ENCODE measurements at places on chromosomes 16 and 17.

- DNase-seq = no peak
These were observed 153.4 kb downstream of the ZFHX3 start for GRCh38 chr16:72894293-72895151.

GRCh38 chr17:33079201-33079600 lies 87.6 kb downstream of the SPACA3 start:
- no peak for DNase-seq

DNA sequence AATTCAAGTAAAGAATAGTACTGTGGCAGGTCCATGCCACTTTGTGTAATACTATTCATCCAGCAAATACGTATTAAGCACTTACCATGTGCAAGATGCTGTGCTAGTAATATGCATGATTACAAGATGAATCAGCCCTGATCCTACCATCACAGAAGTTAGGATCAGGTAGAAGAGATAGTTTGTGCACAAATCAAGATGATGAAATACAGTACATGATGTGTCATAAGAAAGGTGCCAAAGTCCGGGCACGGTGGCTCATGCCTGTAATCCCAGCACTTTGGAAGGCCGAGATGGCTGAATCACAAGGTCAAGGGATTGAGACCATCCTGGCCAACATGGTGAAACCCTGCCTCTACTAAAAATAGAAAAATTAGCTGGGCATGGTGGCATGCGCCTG lies 10.9 kb downstream of the COG4 start:
- DNase-seq = no peak

GRCh38 chr17:73744411-73744810 lies 100.2 kb upstream of the SDK2 start:
- no peak for DNase-seq

- no peak for DNase-seq
These were observed 970.5 kb upstream of the EEF2KMT start for GRCh38 chr16:6068063-6068462.

DNA sequence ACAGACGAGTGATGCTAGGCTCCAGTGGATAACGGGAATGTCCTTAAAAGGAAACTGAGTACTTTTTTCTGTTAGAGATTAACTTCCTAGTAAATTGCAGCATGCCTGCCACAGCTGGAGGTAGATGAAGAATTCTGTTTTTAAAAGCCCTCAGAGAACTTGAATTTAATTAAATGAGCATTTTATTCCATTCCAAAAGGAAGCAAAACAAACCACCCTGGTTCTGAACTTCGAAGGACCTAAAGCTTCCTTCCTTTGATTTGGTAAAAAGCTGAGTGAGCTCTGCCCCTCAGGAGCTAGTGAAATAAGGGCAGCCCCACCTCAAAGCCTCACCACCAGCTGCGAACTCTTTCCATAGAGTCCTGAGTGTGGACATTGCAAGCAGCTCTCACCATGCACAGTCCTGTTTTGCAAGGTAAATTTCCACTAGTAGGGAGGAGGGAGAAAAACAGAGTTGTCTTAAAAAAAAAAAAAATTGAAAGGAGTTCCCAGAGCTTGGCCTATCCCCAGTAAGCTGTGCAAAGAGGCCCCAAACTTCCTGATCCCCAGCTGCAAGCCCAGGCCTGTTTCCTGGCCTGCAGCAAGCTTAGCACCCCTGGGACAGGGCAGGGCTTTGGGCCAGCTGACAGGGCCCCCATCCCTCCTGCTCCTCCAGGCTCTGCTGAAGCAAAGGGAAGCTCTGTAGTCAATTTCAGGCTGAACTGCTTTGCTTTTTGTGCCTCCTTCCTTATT lies 11.2 kb downstream of the CHD9NB start:
- DNase-seq = no peak

DNA sequence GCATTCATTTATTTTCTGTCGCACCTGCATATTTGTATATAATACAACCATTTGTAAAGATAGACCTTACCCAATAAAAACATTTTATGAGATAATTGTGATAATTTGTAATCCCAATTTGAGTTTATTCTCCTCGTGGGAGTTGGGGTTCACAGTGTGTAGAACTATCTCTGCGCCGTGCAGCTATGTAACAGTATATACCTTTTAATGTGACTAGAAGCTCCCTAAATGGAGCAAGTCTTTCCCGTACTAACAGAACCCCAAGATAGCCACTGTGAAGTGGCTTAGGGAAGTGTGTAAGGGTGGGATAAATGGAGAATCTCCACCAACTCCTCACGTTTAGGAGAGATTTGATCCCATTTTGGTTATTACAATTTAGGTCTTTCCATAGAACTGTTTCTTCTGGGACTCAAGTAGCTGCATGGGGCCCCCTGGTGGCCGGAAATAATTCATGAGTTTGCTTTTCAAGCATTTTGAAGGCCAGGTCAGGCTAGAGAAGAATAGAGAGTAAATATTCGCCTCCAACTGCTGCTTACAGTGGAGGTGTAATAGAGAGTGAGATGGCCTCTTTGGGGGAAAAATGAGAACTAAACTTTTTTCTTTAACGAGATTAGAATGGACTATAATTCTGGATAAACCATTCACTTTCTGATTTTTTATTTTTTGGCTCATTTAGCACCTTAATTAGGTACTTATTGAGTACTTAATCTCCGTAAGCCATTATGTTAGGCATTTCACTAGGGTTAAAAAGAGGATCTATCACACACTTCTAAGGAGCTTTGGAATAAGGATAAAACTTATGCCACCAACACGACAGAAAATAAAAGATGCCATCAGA lies 4.5 kb downstream of the TMEM100 start:
- no peak for DNase-seq

- no peak for DNase-seq
These were observed 39.8 kb upstream of the AKAP1 start for GRCh38 chr17:57044976-57045867.

DNA sequence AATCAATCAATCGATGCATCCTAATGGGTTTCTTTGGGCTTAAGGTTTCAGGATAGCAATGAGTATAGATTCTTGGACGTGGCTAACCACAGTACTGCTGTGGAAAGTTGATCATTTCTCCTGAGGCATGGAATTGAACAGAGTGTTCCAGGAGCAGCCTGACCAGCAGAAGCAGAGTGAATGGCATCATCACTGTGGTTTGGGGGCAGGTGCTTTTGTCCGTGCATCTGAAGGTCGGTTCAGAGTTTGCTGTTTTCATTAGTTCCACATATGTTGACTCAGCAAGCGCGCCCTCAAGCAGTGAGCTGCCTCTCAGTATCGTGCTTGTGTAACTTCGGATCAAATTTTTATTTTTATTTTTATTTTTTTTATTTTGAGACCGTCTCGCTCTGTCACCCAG lies 24.9 kb downstream of the KIAA0513 start:
- DNase-seq = no peak

DNA sequence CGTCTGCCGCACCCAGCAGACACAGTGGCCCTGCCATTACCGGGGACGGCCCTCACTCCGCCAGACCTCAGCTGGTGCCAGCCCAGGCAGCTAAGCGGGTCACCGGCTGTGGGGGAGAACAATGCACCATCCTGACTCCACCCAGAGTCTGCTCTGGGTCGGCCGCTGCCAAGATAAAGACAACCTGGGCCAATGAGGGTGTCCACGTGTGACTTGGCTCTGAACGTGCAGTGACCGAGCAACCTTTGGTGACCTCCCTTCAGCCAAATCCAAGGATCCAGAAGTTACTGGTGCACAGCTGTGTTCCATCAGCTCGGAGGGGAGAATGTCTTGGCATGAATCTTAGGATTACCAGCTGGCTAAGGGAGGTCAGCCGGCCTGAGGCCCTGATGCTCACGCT lies 155.9 kb downstream of the NTN1 start:
- no peak for DNase-seq

DNA sequence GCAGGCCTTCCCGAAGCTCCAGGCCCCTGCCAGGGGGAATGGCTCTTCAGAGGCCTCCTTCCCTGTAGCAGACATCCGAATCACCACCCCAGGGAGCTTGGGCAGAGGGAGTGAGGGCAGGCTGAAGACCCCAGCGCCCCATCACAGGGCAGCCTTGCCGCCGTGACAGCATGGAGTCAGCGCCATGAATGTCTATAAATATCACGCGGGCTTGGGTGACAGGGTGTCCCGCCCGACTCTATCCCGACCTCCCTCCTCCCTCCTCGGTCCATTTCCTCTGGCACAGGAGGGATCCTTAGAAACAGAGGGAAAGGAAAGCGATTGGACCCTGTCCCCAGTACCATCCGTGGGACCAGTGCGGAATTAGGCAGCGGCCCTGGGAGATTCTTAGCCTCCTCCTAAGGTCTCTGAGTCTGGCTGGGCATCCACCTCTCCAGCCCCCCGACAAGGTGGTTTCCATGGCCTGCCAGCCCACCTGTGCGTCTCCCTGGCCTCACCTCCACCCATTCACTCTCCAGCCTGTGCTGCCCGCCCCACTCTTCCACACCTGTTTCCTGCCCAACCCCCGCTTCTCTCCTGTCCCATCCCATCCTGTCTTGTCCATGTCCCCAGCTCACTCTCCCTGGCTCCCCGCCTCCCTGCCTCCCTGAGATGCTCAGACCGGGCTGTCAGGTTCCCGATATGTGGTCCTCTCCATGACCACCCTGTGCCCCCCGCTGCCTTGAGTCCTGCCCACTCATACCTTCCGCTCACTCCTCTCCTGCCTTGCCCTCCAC lies 5.1 kb downstream of the ATP2A1 start:
- no peak for DNase-seq

DNA sequence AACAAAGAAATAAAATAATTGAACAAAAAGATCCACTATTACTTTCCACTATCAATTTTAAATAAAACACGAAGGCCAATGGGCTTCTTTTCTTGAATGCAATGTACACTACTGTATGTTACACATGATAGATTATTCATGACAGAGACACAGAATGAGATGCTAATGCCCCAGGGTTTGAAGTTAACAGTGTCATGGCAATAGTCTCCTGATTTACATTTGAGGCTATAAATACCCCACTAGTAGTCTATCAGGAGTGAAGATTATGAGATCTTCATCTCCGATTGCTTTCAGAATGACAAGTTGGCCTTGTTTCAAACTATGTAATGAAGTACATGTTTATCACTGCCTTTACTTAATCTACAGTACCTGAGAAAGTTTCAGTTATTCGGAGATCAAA lies 84.4 kb downstream of the RPGRIP1L start:
- no peak for DNase-seq

DNA sequence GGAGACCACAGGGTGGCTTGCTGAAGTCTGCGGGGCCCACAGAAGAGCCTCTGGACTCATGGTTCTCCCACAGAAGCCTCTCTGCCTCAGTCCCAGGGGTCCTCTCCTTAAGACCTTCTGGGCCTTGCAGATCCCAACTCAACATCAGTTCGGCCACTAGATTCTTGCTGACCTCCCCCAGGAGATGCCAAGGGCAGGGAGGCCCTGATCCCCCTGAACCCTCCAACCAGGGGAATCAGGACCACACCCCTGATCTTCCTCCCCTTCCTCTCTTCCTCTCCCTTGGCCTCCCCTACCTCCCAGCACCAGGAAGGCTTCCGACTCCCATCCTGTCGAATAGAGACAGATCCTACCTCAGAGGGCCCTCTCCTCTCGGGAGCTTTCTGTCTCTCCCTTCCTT lies 53.4 kb downstream of the NOS2 start:
- no peak for DNase-seq

- DNase-seq = no peak
These were observed 10.2 kb downstream of the KATNB1 start for GRCh38 chr16:57745768-57746167.

GRCh38 chr17:82938486-82938872 lies 98.7 kb upstream of the ZNF750 start:
- DNase-seq = no peak

- DNase-seq = no peak
These were observed 5.3 kb downstream of the DHX38 start for GRCh38 chr16:72098936-72099335.

DNA sequence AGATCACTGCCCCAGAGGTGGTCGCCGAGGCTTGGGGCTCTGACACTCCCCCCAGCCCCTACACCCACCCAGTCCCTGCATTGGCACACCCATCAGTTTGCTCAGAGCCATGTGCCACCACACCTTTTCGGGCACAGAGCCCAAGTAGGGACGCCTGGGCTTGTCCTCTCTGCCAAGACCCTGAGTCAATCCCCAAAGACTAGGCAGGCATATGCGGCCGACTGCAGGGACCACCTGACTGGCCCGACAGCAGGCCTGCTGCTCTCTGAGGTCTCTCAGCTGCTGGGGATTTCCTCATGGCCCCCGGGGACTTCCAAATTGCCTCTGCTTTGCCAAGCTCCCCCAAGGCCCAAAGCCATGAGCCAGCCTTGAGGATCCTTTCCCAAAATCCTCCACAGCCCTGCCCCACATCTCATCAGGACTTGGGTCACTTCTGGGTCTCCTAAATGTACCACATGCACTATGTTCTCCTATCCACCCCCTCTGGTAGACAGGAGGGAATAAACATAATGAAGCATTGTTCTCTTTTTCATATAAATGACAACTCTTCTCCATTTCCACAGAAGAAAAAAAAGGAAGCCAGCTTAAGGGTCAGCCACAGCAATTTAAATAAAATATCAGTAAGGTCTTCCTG lies 30.6 kb downstream of the MYO18A start:
- no peak for DNase-seq

DNA sequence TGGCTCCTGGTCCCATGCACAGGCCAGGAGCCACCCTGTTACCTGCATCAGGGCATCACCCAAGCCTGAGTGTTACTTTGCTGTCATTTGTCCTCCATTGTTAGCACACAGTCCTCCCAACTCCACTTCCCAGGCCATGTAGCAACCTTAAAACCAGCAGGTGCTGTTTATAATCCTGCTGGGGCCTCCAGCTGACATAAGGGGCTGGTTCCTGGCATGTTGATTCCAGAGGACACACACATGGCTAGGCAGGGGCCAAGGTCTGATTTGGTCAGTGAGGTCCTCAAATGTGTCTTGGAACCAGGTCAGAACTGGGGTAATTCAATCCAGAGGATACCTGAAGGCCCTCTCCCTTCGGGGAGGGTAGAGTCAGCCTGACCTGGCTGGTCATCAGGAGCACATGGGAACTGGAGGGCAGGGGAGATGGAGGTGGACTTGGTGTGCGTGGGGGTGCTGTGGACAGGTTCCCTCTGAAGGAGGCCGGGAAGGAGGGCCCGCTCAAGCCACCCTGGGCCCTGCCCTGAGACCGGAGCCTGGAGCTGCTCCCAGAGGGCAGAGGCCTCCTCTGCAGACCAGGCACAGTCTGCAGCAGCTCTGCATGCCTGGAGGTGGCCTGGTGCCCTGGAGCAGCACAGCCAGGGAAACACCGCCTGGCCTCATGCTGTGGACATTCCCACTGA lies 6.6 kb downstream of the ADORA2B start:
- DNase-seq = no peak

- DNase-seq = no peak
These were observed 46.5 kb downstream of the FAM222B start for GRCh38 chr17:28796062-28796461.

GRCh38 chr17:7667656-7668406 lies 17.1 kb downstream of the ATP1B2 start:
- no peak for DNase-seq

GRCh38 chr17:73393962-73394361 lies 82.2 kb upstream of the CDC42EP4 start:
- DNase-seq = no peak

DNA sequence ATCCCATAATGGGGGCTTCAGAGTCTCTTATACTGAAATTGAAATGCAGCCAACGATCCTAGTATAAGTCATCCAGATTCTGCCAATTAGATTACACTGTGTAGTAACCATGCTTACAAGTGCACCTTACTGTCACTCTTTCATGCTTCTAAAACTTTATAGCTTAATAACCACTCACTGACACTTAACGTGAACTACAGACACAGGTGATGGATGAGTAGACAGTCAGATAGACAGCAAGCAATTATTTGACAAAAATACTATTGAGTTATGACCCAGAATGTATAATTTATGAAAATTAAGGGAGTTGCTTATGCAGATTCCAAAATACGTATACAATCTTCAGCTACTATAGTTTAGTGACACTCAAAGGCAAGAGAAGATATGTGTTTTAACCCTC lies 6.3 kb downstream of the CDH8 start:
- no peak for DNase-seq

Data from GM18507 (cell line).